ENCODE measurements at places on chromosomes 3 and 15. TPM values are rescaled to one million over a fixed set of nuclear protein-coding genes. Genes with fewer than 3 reads are reported as not detected.

- no peak for DNase-seq
Measured at GRCh38 chr3:23219552-23219951, 16.4 kb downstream of the UBE2E2 start.

- DNase-seq = no peak
Measured at GRCh38 chr3:24525557-24525956, 30.9 kb upstream of the THRB start.

- DNase-seq = no peak
Measured at GRCh38 chr3:169699070-169699469, 35.6 kb upstream of the MECOM start.

- DNase-seq = no peak
Measured at GRCh38 chr3:167733961-167734497, 663 bp downstream of the PDCD10 start.

DNA sequence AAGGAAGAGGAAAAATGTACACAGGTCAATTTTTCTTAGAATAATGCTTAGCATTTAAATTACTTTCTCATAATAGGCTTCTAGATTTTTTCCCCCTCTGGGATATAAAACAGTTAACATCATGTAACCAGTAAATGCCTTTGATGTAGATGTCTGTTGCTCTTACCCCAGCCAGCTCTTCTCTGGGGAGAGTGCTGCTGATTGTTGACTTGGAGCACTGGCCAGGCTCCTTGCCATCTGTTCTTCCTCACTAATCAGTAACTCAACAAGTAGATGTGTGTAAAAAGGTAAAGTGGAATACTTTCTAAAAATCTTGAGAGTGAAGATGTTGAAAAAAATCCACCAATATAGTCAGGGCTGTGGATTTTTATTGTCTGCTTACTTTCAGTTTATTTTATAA, 42.2 kb downstream of the RIOX2 start:
- no peak for DNase-seq

DNA sequence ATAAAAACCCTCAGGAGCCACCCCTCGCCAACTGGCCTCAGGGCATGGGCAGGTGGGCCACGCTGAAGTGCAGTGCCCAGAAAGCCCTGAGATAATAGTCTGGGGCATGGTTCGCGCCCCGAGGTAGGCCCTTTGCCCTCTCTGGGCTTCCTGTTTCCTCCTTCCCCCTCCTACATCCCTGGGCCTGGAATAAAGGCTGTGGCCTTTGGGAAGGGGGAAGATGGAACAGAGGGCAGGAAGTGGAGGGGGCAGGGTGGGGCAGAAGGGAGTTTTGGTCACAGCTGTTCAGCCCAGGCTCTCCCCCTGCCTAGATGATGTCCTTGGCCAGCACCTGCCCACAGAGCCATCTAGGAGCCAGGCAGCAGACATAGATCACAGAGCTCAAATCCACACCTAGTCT, 11.3 kb downstream of the CSRNP1 start:
- no peak for DNase-seq

DNA sequence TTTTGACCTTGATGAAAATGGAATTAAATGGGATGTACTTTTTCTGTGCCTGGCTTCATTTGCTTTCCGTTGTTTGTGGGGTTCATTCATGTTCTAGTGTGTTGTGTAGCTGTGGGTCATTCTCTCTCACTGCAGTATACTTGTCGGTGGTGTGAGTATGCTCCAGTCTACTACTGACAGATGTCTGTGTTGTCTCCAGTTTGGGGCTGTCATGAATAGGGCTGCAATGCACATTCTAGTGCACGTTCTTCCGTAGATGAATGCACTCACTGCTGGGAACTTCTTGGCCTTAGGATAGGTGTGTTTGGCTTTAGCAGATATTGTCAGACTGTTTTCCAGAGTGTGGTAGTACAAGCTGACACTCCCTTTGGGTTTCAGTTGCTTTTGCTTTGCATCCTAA, 1.7 kb upstream of the SLC6A20 start:
- DNase-seq = no peak

DNA sequence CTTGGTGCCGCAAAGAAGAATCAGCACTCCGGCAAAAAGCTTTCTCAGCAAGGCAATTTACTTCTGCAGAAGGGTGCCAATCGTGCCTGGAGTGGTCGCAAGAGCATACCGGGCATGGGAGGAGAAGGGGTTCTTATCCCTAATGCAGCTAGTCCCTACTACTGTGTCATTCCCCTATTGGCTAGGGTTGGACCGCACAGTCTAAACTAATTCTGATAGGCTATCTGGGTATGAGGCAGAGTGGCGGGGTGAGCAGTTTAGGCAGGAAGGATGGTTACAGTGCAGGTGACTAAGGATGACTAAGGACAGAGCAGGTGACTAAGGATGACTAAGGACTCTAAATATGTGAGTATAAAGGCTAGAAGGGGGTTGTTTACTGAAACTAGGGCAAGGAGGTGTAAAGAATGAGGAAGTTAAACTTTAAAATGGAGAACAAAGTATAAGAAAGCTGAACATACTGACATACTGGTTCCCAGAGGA, 52.9 kb downstream of the PGBD4 start:
- DNase-seq = no peak

- DNase-seq = no peak
Measured at GRCh38 chr15:38788918-38789317, 224.3 kb upstream of the RASGRP1 start.

DNA sequence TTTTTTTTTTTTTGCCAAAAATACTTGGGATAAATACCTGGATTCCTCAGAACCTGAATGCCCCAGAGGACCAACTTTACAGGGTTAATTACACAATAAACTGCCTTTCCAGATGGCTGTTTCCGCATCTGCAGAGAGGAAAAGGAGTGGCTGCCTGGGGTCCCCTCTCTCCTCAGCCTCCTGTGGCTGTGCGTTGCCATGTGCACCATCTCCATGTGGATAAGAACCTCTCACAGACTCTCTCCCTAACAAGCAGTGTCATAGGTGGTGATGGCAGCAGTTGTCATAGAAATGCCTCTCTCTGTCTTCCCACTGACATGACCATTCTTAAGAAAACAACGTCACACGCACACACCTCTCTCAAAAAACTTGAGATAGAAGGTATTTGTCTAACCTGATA, 179.4 kb downstream of the RPLP1 start:
- DNase-seq = no peak

DNA sequence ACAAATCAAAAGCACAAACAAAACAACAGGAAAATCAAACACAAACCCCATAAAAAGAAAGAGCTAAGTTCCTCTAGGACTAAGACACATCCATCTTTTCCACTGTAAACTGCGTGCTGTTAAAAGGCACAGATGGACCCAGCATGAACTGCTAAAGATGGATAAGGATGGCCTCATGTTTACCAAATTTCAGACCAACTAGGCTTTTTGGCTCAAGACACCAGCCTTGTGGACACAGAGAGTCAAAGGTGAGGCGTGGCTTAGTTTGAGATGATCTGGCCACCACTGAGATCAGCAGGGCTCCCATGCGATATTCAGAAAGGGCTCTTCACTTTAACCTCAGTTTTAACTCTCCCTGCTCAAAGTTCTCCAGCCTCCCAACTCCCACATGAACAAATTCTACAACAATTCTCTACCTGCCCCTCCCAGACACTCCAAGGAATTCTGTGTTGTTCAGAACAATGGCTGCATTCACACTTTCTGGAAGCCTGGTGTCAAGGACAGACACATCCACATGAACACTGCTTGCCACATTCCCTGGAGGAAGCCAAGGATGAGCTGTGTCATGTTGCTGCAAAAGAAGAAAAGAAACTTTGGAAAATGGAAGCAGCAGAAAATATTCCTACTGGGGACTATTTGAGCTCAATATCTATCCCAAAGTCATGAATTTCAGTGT, 198.4 kb upstream of the LRRN1 start:
- DNase-seq = no peak

The INKA1 gene
- 12.3 TPM for total RNA-seq

The GTF2E1 gene
- 21.4 TPM for total RNA-seq

The DCLK3 gene
- total RNA-seq = 11.2 TPM

All from occipital lobe (tissue), 3 donors.